Right renal cortex interstitium (tissue), 3 donors: ENCODE measurements at places on chromosomes 16 and 17. TPM values are rescaled to one million over a fixed set of nuclear protein-coding genes. Genes with fewer than 3 reads are reported as not detected.

- DNase-seq, result no peak
These were observed 3.0 kb upstream of the ANKRD40CL start for GRCh38 chr17:50770346-50770745.

DNA sequence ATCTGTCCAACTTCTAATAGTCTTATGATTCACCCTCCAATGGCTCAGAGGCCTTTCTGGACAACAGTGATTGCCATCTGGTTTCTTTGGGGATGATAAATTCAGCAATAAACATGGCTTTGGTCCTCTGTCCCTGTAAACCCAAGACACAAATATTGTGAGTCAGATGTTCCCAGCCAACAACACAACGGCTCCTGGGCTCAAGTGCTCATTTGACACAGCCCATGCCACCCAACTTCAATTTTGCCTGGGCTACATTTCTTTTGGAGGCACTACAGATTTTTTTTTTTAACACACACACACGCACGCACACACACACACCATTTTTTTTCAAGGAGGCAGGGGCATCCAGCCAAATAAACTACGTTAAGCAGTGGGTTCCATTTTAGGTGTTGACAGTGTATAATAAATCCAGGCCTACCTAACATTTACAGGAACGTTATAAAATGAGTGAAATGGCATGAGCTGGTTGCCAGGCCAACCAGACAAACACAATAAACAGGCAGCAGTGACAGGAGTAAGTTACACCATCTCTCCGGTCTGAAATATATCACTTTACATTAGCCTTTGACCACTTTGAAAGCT is 939.9 kb upstream of the SOX9 start:
- peak; percentile 73 for DNase-seq

DNA sequence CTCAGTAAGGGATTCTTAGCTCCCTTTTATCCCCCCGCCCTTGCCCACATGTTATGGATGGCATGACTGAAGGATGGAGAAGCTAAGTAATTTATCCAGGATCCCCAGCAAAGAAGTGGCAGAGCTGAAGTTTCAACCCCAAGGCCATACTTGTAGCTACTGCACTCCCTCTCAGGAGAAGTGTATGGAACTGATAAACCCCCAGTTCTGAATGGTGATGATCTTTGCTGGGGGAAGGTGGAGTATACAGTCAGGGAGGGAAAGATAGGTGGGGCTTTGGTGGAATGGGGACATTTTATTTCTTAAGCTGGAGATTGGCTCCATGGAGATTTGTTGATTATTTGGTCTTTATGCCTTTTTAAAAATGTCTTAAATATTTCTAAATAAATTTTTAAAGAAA is 58.3 kb downstream of the TNRC6C start:
- DNase-seq, result no peak

DNA sequence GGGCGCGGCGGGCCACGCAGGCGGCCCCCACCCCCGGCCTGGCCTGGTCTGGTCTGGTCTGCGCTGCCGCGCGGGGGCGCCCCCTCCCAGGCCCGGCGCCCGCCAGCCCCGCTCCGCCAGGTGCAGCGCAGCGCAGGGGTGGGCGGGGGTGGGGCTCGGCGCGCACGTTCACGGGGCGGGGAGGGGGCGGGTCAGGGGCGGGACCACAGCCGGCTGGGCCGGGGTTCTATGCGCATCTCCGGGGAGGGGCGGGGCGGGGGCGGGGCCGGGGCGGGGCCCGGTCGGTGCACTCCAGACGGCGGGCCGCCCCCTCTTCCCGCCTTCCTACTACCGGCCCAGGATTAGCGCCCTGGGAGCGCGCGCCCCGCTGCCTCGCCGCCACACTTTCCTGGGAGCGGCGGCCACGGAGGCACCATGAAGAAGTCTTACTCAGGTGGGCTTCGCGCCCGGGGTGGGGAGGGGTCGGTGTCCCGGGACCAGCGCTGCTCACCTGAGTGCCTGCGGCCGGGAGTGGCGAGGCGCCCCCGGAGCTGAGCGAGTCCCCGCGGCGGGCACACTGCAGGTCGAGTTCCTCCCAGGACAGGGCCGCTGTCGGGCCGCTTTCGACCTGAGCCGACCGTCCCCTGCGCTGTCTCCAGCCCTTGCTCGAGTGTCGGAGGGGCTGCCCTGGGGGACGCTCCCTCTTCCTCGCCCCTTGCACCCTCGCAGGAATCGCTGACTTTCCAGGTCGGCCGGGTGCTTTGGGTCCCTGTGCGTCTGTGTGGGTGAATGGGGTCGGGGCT is 140.5 kb downstream of the SEC14L1 start:
- DNase-seq, result no peak

DNA sequence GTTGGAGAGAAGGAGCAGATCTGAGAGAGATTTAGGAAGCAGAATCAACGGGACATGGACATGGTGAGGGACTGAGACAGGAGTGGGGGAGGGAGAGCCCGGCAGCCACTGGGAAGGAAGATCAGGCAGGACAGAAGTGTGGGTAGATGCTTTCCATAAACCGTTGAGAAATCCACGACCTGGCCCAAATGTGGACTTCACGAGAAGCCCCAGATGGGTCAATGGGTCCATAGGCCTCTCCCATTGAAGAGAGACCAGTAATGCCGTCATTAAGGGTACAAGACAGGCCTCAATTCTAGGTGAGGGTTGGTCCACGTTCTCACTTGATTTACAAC is 530 bp upstream of the CCL22 start:
- DNase-seq, result no peak

GRCh38 chr17:31674717-31675349 is 184.2 kb downstream of the COPRS start:
- DNase-seq, result no peak

- no peak for DNase-seq
These were observed 2.0 kb downstream of the NCBP3 start for GRCh38 chr17:3843935-3844516.

GRCh38 chr17:74097450-74098135 is 105.9 kb upstream of the RPL38 start:
- no peak for DNase-seq

- no peak for DNase-seq
These were observed 29.3 kb downstream of the TK2 start for GRCh38 chr16:66520406-66521170.

DNA sequence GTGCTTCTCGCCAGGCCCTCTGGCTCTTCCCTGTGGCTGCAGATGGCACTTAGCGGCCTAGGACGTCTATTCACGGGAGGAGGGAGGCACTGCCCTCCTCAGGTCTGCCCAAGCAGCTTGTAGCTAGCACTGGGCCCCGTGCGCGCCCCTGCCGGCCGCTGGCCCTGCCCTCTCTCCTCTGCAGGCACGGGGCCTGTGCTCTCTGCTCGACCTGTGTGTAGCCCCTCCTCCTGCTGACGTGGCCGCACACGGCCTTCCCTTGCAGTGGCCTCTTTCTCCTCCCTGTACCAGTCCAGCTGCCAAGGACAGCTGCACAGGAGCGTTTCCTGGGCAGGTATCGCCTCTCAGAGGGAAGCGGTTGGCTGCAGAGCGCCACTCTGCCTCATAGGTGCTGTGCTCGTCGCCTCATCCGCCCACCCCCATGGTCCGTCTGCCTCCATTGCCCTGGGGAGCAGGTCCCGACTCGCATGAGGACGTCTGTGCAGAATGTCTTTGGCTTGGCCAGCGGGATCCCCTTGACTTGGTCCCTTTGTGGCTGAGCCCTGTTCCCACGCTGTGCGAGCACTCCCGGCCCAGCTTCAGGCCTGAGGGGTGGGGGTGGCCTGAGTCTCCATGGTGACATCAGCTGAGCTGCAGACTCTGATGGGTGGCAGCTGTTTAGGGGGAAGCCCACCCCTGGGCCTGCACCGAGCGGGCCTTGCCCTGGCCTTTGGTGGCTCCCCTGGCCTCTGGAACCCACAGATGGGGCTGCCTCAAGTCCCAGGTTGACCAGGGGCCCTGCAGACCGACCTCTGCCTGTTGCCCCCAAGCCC is 34.6 kb downstream of the TSC2 start:
- DNase-seq, result no peak

DNA sequence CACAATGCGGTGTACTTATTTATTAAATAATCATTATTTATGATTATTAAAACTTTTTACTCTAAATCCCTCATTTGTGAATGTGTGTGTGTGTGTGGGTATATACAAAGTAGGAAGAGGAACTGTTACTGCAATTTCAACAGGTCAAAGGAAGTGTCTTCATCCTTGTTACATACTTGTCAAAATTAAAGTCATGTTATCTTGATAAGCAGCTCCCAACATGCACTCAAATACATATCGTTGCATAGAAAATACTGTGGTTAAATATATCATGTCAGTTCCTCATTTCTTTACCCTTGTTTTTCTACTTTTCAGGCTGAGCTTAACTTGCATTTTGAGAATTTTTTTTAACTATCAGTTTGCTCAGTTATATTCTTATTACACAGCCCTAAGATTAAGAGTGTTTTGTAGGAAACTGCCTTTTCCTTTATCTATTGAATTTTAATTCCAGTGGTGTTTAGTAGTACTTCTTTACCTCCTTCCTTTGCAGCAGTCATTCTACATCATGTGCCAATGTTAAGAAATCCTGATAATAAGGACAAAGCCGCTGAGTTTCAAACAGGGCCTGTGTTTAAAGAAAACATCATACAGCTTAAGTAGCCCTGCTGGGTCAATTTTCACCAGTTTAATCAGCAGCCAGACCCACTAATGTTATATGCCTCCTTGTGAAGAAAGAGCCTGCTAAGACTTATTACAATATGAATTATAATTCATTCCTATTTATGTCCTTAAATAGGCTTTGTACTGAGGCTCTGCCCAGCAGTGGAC is 7.2 kb downstream of the EFCAB5 start:
- DNase-seq, result no peak

GRCh38 chr17:76011951-76012350 is 11.3 kb downstream of the CDK3 start:
- no peak for DNase-seq

DNA sequence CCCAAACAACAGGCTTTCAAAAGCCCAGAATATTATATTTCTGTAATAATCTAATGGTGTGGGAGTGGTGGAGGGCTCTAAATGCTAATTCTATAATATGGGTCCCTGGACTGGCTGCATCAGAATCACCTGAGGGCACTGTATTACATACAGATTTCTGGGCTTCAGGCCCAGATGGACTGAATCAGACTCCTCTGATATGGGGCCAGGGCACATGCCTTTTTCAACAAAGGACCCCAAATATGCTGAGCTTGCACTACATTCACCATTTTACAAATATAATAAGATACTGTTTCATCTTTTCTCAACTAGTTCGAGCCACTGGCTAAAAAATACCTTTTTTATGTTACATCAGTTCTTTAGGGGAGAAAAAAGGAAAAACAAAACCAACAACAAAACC is 309.7 kb downstream of the MAP2K6 start:
- no peak for DNase-seq

- DNase-seq, result no peak
These were observed 28.9 kb upstream of the ETV4 start for GRCh38 chr17:43574896-43575525.

DNA sequence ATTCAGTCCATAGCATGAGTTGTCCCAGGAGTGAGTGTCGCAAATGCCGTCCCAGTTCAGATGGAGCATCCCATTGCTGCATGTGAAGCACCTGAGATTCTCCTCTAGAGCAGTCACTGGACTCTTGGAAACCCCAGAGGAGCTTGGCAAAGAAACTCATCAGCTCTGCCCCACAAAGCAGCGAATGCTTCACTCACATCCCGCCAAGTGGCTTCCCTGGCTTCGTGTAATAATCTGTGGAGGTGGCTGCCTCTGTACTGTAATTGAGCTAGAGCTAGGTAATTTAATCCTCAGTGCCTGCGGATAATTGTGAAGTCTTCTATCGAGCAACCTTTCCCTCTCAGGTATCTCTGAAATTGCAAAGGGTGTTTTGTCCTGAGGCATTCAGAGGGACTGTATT is 107.1 kb downstream of the SNX29 start:
- no peak for DNase-seq

GRCh38 chr17:38550661-38551060 is 55.1 kb downstream of the SRCIN1 start:
- DNase-seq, result no peak

DNA sequence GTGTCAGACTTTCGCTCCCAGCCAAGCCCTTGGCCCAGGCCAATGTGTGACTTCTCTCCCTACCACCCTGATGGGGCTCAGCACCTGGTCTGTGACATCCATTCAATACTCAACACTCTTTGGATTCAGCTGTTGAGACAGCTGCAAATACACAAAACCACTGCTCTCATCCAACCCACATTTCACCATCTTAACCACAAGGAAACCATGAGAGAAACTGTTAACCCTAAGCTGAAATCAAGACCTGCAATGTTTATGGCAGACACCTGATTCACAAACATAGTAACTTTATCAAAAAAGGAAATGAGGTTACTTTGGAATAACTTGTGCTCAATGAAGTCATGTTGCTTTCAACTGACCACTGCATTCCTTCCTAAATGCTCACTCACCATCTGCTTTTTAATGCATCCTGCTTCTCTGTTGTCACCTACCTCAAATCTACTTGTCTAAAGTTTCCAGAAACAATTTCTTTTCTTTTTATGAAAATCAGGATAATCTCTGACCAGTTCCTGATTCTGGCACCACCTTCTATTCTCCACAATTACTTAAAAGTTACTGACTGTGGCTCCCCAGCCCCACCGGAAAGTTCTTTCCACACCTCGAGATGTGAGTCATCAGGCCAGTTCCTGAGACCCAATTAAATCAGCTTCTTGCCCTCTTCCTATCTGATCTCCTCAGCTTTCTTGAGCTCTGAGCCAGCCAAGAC is 88.2 kb downstream of the NOG start:
- no peak for DNase-seq

- DNase-seq, result no peak
These were observed 51.9 kb downstream of the CNGB1 start for GRCh38 chr16:57918994-57919393.

DNA sequence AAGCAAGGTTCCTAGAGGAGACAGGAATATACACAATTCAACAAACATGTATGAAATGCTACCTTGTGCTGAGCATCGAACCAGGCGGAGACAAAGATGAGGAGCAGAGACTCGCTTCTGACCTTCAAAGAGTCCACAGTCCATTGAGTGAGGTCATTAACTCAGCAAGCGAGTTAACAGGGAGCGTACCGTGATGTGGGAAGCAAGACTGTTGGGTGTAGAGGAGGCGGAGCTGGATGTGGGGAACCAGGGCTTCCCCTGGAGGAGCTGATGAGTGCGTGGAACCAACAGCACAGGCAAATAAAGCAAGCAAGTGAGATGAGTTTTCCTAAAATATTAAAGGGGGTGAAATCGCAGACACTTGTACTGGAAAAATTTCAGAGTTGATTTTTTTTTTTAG is 65.0 kb downstream of the NXN start:
- no peak for DNase-seq

DNA sequence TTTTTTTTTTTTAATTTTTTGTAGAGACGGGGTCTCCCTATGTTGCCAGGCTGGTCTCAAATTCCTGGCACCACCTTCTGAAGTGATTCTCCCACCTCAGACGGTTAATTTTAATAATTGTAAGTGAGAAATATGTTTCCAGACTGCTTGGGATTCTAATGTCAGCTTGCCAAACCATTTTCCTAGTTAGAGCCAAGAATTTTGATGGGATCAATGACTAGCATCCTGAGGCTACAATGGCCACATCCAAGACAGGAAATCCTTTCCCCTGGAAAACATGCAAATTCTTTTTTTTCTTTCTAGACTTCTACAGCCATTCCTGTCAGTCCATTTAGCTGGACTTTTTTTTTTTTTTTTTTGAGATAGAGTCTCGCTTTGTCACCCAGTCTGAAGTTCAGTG is 32.6 kb downstream of the IGF2BP1 start:
- DNase-seq, result no peak

The CACNG3 gene
- polyA plus RNA-seq, result not detected

The ELOB gene
- polyA plus RNA-seq, result 241 TPM

The ZDHHC7 gene
- polyA plus RNA-seq, result 45.7 TPM

The PYY gene
- polyA plus RNA-seq, result 0.26 TPM

The LRRC75A gene
- 4.2 TPM for polyA plus RNA-seq

The ALDH3A2 gene
- 103 TPM for polyA plus RNA-seq
